Left ventricle myocardium superior (tissue), 1 donor: ENCODE measurements at places on chromosomes 2 and 18. TPM values are rescaled to one million over a fixed set of nuclear protein-coding genes. Genes with fewer than 3 reads are reported as not detected.

The IGFBP2 gene
- 50.7 TPM for total RNA-seq

DNA sequence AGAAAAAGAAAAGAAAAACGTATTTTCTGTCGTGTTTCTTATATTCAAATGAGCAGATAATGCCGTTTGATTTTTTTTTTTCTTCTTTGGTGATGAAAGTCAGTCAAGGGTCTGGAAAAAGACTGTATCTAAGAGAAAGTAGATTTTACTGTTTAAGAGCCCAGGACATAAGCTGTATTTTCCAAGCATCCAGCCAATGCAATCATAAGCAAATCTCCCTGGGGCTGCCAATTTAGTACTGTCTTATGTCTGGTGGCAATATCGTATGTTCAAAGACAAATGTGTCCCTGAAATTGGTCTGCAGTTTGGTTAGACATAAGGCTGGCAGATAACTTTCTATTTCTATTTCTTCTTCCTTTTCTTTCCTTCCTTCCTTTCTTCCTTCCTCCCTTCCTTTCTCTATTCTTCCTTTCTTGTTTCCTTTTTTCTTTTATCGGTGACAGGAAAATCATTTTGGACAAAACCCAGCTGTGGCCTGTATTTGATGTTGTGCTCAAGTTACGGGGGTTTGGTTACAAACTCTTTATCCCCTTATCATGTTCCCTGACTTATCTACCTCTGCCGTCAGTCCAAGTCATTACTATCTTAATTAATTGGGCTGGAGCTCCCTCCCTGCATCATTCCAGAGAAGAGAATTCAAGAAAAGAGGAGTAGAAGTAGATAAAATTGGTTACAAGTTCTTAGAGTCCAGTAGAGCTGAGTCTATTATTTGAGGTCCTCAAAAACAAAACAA, 683.4 kb upstream of the FSHR start:
- DNase-seq: no peak

DNA sequence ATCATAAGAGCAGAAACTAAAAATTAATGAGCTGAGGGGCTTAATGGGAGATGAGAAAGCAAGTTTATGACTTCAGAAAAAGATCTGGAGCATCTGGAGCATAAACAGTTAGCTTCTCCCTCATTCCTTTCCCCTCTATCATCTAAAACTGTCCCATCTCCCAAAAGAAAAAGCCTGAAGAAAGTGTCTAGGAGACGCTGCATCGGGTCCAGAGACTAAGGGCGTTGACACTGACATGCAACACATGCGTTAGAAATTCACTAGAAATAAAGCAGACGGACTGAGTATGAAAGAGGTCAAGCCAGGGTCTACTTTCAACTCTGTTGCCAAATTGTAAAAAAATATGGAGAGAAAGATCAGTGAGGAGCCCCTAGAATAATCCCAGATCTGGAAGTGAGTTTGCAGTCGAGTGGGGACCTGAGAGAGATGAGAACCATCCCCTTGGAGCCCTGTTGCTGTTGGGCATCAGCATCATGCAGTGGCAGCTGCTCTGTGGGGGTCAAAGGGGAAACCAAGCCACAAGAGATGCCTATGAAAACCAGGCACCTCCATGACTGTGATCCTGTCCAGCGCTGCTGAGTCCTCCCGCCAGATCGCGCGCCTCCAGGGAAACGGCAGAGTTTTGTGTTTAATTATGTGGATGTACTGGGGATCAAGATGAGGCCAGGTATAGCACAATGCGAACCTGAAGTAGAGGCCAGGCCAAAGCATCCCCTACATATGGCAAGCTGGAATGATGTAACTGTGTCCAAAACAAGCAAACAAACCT, 13.9 kb downstream of the ANTXR1 start:
- DNase-seq: no peak

DNA sequence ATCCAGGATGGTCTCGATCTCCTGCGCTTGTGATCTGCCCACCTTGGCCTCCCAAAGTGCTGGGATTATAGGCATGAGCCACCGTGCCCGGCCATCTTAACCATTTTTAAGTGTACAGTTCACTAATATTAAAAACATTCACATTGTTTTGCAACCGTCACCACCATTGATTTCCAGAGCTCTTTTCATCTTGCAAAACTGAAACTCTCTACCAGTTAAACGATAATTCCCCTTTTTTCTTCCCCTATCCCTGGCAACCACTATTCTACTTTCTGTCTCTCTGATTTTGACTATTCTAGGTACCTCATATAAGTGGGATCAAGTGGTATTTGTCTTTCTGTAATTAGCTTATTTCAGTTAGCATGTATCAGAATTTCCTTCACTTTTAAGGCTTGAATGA, 16.8 kb upstream of the NEUROD1 start:
- no peak for DNase-seq

GRCh38 chr18:35620765-35621164, 39.2 kb downstream of the GALNT1 start:
- DNase-seq: no peak

The RNF144A gene
- 15.6 TPM for total RNA-seq

The REEP1 gene
- 21.3 TPM for total RNA-seq

- DNase-seq: no peak
Measured at GRCh38 chr18:26566874-26567555, 18.7 kb upstream of the KCTD1 start.

- DNase-seq: peak; percentile 67
Measured at GRCh38 chr2:8677646-8678592, 3.9 kb upstream of the ID2 start.
